Cardiac septum (tissue), 1 donor: ENCODE measurements at places on chromosomes 5 and 9.
A peak's percentile ranks its signal among the peaks of the same experiment; 100 is the strongest.

DNA sequence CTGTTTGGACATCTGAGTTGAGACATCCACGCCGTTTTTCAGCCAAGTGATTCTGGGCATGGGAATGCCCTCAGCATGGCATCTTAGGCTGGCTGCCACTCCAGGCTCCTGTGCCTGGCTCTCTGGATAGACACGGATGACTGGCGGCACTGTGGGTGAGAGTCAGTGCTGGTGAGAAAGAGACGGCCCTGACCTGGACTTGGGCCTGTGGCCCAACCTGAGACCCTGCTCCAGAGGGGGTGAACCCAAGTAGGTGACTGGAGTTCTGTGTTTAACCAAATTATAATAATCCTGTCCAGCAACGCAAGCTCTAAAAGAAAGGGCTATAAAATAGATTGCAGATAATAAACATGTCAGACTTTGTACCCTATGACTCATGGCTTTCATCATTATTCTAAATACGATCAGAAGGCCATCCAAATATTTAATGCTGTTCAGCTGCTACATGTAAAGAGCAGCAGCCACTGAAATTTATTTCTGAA is 173.9 kb downstream of the HSPA4 start:
- DNase-seq = no peak

DNA sequence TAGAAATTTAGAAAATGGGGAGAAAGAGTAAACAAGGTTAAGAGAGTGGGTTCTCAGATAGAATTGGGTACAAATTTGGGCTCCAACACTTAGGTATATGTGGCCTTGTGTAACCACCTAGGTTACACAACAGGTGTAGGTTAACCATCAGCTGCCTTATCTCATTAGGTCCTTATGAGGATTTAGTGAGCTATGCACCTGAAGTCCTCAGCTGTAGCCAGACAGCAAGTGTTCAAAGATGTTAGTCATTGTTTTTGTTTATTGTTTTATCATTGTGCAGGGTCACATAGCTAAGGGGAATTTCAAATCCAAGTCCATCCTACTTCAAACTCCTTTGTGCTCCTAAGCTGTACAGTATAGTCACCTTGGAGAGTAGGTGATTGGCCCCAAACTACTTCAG is 970 bp upstream of the TRIM32 start:
- DNase-seq = no peak

DNA sequence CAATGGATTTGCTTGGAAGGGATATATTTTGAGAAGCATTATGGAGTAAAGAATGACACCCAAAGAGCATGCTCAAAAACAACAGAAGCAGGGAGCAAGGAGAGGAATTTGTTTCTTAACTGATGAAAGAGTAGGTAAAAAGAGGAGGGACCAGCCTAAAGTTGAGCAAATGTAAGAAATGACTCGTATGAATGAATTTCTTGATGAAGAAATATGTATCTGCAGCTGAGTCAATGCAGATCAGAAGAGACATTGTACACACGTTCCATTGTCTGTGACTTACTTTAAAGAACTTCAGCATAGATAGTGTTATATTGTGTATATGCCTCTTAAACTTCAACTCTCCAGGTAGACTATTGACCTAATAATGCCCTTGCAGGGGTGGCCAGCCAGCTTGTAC is 112.7 kb upstream of the NREP start:
- DNase-seq = no peak

DNA sequence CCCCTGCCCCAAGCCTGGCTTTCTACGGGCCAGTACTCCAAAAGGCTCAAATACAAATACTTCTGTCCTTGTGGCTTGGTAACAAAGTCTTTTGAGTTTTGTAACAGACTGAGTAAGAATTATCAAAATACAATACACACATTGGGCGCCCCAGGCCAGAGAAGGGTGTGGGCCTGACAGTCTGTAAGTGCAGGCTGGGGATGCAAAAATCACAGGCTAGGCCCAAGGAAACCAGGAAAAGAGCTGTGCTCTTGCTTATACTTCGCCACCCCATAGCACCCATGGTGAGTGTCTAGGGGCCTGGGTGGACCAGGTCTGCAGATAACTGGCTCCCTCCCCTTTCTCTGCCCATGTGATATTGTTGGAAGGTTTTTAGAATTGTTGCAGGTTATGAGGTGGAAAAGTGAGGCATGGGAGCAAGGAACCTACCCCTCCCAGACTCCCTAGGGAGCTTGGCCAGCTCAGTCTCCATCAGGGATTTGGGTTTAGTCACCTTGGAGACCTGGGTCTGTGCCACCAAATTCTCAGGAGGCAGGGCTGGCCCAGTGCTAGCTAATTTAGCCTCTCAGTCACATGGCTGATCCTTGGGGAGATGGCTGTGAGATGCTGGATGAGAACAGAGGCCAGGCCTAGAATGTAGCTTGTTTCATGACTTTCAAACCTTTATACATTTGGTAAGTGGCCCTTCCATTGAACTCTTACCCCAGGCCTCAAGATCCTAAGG is 72.9 kb downstream of the TARS1 start:
- DNase-seq = no peak

GRCh38 chr5:15689836-15690235 is 189.9 kb downstream of the FBXL7 start:
- DNase-seq = no peak

- no peak for DNase-seq
Measured at GRCh38 chr5:94855543-94855942, 237.1 kb downstream of the SLF1 start.

- no peak for DNase-seq
Measured at GRCh38 chr5:160129841-160130240, 10.6 kb upstream of the PWWP2A start.

GRCh38 chr9:72274916-72275315 is 90.1 kb downstream of the ZFAND5 start:
- DNase-seq = no peak

- no peak for DNase-seq
Measured at GRCh38 chr9:96021551-96022444, 146.3 kb downstream of the ERCC6L2 start.

GRCh38 chr5:179905161-179905560 is 2.5 kb downstream of the TBC1D9B start:
- no peak for DNase-seq

GRCh38 chr5:81909677-81910076 is 62.1 kb upstream of the ATG10 start:
- DNase-seq = no peak

DNA sequence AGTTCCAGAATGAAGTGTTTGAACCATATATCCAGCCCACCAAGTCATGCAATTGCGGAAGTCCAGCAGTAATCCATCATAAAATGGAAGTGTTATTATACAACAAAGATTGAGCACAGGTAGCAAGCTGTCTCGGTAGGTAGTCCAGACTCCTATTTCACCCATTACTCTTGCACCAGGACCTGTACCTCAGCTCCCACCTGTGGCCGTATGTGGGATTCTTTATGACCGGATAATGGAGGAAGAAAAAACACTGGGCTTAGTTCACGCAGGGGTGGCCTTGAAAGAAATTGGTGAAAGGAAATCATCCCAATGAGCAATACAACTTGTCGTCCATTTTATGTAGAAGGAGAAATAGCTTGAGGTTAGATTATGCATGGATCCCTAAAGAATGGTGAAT is 216.3 kb downstream of the ESM1 start:
- no peak for DNase-seq

- no peak for DNase-seq
Measured at GRCh38 chr5:14505310-14506139, 76.1 kb upstream of the OTULINL start.

GRCh38 chr5:54083245-54083644 is 227.1 kb downstream of the ARL15 start:
- no peak for DNase-seq

- DNase-seq = no peak
Measured at GRCh38 chr5:73095564-73096238, 24.7 kb upstream of the TMEM171 start.

GRCh38 chr5:170248172-170248930 is 15.6 kb downstream of the C5orf58 start:
- DNase-seq = no peak

DNA sequence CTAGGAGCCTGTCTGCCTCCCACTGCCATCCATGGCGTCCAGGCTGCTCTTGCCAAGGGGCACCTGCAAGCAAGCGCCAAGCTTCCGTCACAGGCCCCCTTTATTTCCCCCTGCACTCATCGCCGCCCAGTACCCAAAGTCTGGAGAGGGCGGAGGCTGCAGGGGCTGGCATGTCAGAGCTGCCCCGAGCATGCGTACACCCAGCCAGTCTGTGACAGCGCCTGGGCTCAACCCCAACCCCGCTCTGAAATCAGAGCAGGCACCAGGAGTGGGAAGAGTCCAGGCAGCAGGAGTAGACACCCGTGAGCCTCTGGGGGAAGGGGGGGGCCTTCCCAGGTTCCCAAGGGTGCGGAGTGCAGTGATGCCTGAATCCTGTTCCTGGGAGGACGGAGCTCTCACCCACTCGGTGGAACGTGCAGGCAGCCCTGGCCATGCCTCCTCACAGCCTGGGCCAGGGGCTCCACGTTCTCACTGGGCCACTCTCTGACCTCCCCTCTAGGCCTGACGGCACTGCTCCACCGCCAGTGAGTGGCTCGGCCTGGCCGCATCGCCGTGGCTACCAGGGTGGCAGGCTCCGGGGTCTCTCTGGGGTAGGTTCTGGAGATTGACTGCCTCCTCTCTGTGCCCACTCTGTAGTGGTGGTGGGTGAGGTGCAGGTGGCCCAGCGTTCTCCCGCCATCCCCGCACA is 469.0 kb downstream of the CDH9 start:
- no peak for DNase-seq

- DNase-seq = no peak
Measured at GRCh38 chr9:35771075-35771433, 17.0 kb upstream of the MSMP start.

GRCh38 chr9:69572611-69573010 is 99.6 kb downstream of the APBA1 start:
- no peak for DNase-seq

- no peak for DNase-seq
Measured at GRCh38 chr5:83523929-83524328, 52.4 kb downstream of the VCAN start.

DNA sequence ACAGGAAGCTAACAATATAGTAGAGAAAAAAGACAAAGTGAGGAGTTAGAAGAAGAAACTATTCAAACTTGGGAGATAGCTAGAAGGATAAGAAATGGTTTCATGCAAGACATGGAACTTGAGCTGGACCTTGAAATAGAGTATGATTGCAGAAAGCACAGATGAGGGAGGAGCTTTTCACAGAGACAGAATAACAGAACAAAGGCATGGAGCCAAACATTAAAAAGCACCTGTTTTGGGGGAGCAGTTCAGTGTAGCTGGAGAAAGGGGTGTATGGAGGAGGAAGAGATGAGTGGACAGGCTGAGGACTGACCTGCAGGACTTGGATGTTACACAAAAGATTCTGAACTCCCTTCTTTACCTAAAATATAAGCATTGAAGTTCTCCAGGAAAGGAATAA is 25.2 kb downstream of the DTWD2 start:
- DNase-seq = no peak

- DNase-seq = no peak
Measured at GRCh38 chr9:104412238-104412637, 91.8 kb upstream of the OR13F1 start.

GRCh38 chr5:181261320-181262049 is 542 bp upstream of the TRIM52 start:
- peak; percentile 88 for DNase-seq

DNA sequence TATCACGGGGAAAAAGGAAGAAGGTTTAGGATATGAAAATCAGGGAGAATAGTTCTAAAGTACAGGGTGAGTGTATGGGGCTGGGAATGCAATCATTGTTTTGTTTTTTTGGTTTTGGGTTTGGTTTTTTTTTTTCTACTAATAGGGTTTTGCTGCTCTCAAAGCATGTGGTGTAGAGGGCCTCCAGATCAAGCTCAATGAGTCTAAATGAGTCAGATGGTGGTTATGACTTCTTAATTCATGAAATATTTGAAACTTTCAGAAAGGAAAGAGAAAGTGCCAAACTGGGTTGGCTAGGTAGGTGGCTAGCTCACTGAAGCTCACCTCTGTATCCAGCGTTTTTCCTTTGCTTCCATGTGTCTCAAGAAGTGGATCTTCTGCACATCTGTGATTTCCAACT is 10.7 kb downstream of the OR1L8 start:
- no peak for DNase-seq

GRCh38 chr5:60473654-60474053 is 226.3 kb downstream of the DEPDC1B start:
- no peak for DNase-seq

DNA sequence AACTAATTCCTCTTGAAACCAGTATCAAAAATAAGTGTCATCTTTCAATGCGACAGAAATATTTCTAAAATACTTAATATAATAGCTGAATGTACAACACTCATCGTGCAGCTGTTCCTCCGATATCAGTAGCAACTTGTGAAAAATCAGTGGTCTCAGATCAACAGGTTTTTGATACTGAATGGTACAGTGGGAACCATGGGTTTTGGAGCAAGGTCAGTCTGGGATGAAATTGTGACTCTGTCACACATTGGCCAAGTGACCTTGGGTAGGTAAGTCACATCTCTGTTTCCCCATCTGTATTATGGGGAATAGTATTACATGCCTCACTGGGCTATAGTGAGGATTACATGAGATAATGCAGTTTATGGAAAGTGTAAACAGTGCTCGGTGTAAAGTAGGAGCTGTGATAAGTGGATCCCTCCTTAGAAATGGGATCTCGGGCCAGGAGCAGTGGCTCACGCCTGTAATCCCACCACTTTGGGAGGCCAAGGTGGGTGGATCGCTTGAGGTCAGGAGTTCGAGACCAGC is 17.3 kb downstream of the EXOSC2 start:
- DNase-seq = no peak

DNA sequence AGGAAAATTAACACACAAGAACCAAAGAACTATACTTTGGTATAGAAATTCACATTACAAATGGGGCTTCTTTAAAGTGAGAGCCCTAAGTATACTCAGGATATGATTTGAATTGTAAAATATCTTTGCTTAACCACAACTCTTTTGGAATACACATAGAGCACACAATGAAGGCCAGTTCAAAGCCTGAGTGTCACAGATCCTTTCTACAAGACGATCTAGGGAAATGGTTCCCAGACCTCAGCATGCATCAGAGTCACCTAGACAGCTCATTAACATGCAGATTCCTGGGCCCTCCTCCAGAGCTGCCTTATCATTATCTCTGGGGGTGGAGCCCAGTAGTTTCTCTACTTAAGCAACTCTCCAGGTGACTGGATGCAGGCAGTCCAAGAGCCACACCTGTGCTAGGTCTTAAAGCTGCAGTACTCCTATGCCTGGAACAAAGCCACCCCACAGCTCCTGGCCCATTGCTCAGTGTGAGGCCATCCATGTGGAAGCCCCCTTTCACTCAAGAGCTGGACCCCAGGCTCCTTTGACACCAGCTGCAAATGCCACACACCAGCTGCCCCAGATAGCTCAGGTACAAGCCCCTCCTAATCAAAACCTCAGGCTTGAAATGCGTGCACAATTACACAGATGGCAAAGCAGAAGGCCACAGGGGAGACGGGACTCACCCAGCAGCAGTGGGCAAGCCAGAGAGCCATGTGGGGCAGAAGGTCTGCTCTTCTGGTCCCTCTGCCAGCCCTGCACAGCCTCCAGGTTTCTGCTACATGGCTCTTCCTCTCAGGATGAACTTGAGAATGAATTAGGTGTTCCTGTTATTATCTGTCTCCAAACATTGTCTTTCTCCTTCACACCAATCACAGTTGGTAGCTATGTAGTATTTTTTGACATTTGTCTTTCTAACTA is 106.1 kb downstream of the SH3TC2 start:
- no peak for DNase-seq
